ENCODE measurements at places on chromosomes 2 and 18. TPM values are rescaled to one million over a fixed set of nuclear protein-coding genes. Genes with fewer than 3 reads are reported as not detected.

The MLPH gene
- total RNA-seq: 17.0 TPM

GRCh38 chr18:76246590-76246989, 248.5 kb downstream of the ZNF516 start:
- DNase-seq: no peak

The GLB1L gene
- total RNA-seq: 3.7 TPM

The DNAH6 gene
- 0.31 TPM for total RNA-seq

DNA sequence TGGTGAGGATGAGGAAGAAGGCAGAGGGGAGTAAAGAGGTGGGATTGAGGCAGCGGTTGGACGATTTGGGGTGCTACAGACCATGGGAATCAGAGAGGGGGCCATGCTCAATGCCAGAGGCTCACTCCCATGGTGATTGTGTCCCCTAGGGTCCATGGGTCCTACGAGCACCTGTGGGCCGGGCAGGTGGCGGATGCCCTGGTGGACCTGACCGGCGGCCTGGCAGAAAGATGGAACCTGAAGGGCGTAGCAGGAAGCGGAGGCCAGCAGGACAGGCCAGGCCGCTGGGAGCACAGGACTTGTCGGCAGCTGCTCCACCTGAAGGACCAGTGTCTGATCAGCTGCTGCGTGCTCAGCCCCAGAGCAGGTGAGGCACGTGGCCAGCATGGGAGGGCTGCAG, 5.2 kb downstream of the CAPN10 start:
- DNase-seq: no peak

DNA sequence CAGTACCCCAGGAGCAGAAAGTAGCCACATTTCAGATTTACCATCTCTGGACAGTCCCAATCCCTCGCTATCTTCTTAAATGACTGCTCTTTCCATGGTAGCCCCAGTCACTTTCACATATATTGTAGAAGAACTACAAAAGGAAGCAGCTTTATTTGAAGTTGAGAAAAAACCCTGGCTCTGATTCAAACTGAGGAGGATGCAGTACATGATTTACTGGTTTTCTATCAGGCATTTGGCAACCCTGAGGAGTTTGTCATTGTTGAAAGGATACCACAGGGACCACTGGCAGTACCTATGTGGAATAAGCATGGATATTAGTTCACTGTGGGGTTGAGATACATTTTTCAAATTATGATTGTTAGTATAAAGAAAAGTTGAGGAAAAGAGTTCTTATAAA, 640.9 kb upstream of the SETBP1 start:
- no peak for DNase-seq

DNA sequence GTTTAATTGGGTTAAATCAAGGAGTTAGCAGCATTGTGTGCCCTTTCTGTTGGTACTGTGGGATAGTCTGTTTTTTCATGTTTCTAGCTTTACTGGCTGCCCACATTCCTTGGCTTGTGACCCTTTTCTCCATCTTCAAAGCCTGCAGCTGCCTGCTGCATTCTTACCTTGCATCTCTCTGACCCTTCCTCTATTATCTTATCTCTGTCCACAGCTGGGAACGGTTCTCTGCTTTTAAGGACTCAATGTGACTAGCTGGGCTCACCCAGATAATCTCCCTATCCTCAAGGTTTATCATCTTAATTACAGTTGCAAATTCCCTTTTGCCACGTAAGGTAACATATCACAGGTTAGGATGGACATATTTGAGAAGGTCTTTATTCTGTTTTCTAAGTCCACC, 199.7 kb downstream of the KCNS3 start:
- DNase-seq: no peak

DNA sequence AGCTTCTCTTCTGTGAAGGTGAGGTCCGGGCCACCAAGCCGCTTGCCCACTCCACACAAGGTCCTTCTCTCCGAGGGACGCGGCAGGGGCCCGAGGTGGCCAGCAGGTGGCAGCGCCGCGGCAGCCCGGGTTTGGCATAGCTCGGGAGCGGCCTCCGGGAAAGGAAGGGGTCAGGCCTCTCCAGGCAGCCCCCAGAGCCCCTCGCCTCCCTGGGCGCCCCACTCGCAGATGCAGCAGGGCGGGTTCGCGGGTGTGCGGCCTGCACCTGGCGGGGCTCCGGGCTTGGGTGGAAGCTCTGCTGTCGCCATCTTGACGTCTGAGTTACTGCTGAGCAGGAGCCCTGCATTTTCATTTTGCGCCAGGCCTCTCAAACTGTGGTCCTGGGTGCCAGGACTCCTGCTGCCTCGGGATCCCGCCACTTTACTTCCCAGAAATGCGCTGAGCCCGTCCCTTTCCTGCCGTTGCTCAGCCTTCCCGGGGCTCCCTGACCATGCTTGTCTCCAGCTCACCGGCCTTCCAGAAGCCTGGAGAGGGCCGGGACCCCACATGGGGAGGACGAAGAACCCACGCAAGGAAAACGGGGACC, 18.6 kb upstream of the NCL start:
- no peak for DNase-seq

The FECH gene
- 26.6 TPM for total RNA-seq

GRCh38 chr2:105794926-105795574, 50.3 kb downstream of the NCK2 start:
- no peak for DNase-seq

DNA sequence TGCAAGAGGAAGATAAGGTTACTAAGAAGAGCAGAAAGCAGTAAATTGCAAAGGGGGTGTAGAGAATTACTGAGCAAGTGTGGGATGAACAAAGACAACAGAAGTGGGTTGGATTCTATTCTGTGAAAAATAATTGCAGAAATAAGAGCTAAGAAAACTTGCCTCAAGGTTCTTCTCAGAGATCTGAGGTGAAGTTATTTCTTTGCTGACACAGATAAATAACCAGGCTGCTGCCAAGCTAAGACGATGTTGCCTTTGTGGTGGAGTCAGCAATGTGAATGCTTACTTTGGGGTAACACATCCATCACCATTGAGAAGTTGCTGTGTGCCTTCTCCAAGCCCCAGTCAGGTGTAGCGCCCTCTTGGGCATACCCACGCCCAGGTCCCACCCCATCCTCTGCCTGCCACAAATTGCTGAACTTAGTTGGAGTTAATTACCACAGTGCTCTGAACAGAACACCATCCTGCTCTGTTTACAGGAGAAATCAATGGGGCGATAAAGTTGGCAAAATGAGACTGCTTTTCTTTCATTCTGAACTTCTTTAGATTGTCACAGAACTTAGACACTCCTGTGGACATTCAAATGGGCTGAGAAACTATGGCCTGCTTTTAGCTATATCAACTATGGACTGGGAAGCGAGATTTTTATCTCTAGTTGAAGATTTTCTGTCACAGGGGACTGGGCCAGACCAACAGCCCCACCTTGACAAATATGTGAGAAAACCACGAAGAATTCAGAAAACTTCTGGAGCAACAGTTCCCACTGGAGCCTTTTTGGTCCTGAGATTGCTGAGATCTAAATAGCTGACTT, 283.6 kb downstream of the TMX3 start:
- DNase-seq: no peak

GRCh38 chr18:46761059-46761769, 4.4 kb upstream of the ST8SIA5 start:
- DNase-seq: no peak

The SPDYA gene
- total RNA-seq: 0.35 TPM

- DNase-seq: no peak
Observed at GRCh38 chr18:5315838-5316237, 20.3 kb upstream of the ZBTB14 start.

The FAM237A gene
- total RNA-seq: not detected

The SP5 gene
- total RNA-seq: not detected

DNA sequence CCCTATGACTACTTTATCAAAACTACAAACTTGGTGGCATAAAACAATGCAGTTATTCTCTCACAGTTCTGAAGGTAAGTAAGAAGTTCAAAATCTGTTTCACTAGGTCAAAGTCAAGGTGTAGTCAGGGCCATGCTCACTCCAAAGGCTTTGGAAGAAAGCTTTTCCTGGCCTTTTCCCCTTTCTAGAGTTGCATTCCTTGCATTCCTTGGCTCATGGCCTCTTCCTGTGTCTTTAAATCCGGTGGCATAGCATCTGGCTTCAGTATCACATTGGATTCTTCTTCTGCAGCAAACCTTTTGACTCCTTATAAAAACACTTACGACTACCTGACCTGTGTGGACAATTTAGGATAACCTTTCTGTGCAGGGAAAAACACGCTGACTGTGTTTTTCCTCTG, 543.5 kb upstream of the HNMT start:
- DNase-seq: no peak

DNA sequence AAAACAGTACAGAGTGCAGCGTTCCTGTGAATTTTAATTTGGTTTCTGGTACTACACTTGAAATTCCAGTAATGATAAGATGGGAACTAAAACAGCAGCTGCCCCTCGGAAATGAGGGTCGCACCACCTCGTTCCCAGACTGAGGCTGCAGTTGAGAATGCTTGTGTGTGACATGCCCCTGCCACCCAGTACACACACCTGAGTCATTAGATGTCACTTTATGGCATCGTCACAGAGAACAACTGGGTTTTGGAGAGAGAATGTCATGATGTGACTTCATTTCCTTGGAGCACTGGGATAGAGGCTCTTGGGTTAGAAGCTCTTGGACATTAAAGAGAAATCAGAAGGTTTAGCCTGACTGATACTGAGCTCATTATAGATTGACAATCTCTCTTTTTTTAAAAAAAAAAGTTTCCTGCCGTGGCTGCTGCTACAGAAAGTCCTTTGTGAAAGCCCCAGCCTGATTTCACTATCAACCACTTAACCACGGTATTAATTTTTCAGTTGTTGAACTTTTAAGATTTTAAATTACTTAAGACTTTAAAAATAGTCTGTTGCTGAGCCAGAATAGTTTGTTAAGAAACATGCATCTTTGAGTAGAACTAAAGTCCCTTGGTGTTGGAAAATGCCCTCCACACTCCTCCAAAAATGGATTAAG, 24.5 kb downstream of the BCL2L11 start:
- no peak for DNase-seq

DNA sequence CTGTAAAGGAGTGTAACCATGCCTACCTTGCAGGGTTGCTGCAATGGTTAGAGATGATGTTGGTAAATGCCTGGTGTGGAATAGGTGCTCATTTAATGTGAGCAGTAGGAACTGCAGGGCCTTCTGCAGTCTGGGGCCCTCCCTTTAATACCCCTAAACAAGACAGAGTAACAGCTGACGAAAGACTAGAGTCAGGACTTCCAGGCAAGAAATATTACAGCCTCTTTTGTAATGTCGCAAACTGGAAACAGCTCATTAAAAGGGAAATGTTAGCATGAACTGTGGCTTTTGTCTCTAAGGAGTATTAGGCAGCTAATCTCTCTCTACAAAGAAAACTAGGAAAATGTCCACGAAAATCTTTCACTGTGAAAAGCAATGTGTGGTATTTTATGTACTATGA, 26.0 kb downstream of the MARCO start:
- DNase-seq: no peak

The LBX2 gene
- 0.55 TPM for total RNA-seq

GRCh38 chr18:13176847-13177246, 41.7 kb upstream of the LDLRAD4 start:
- DNase-seq: no peak

DNA sequence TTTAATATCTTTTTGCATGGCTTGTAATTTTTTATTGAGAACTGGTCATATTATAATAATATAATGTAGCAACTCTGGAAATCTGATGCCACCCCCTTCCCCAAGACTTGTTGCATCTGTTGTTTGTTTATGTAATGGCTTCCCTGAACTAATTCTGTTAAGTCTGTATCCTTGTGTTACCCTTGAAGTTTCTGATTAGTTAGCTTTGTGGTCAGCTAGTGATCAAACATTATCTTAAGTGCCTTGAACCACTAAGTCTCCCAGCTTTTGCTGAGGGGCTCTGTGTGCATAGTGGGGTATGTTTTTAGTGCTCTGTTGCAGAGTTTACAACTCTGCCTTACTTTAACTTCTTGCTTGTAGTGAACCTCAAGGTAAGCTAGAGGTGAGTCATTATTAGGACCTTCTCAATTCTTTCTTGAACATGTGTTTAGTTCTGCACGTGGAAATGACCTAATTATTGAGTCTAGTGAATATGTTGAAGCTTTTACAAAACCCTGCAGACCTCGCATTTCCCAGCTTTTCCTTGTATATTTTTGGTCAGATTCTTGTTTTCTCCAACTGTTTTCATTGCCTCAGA, 24.8 kb downstream of the SMCHD1 start:
- DNase-seq: no peak

DNA sequence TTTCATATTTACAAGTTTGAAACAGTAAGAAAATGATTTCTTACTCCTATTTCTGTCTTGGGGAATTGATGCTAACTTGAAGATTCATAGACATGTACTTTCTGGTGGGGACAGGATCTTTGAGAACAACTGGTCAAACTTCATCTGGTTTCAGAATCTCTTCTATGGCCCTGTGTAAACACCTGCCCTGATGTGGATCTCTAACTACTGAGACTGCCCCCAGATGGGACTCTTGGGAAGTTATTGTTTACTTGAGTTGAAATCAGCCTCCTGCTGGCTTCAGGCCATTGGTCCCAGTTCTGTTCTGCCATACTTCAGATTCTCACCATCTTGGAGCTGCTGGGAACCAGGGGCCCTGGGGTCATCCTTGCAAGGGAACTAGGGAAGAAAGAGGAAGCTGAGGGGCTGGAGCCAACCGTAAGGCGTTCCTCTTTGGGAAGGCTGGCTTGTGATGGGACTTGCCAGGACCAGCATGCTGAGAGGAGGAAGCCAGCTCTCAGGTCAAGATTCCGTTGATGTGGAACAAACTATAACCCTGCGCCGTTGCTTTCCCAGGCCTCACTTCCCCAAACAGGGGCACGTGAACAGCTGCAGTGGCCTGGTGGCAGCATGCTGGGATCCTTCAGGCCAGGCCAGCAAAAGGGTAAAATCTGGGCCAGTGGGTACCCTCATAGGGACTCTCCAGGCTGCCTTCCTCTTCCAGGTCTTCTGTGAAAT, 135.5 kb upstream of the CXCR4 start:
- DNase-seq: no peak

The EDAR gene
- not detected for total RNA-seq

- no peak for DNase-seq
Observed at GRCh38 chr2:239166201-239166834, 234.5 kb downstream of the HDAC4 start.

Data from H1 (cell line).